ENCODE measurements at places on chromosomes 2 and 18.

DNA sequence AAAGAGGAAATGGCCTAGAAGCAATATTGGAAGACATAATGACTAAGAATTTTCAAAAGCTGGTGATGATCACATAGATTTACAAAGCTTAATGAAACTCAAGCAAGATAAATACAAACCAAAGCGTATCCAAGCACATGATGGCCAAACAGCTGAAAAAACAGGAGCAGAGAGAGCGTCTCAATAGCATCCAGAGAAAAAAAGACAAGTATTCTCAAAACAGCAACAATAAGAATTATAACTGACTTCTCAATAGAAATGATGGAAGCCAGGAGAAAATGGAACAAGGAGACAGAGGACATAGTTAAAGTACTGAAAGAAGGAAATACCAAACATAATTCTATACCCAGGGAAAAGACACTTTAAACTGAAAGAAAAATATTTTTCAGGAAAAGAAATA, 437.2 kb upstream of the TNP1 start:
- DNase-seq, result no peak

- DNase-seq, result no peak
Measured at GRCh38 chr18:79540161-79540903, 139.3 kb upstream of the CTDP1 start.

- DNase-seq, result no peak
Measured at GRCh38 chr18:76428396-76429261, 66.4 kb downstream of the ZNF516 start.

DNA sequence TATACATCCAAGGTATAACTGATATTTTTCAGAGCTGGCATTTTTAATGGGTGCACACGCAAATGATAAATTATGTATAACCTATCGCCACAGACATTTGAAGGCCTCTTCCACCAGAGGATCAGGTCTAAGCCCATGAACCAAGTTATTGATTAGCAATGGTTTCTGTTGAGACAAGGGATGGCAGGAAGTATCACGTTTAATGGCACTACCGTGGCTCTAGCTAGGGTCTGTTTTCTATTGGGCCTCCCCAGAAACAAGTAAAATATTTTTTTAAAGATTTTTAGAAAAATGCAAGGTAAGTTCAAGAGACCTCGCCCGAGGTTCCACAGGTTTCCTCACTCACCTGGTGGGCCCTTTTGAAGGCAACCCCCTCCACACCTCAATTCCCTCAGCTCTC, 667 bp downstream of the GFPT1 start:
- DNase-seq, result no peak

DNA sequence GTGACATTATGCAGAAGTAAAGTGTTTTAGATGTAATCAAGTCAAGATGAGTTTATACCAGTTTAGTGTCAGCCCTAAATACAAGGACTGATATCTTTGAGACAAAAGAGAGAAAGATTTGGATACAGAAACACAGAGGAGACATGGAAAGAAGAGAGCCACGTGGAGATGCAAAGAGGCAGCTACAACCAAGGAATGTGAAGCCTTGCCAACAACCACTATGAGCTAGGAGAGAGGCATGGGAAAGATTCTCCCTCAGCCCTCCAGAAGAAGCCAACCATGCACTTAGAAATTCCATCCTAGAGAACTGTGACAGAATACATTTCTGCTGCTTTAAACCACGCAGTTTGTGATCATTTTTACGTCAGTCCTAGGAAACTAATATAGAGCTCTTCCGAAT, 217.2 kb downstream of the DOK6 start:
- DNase-seq, result no peak

DNA sequence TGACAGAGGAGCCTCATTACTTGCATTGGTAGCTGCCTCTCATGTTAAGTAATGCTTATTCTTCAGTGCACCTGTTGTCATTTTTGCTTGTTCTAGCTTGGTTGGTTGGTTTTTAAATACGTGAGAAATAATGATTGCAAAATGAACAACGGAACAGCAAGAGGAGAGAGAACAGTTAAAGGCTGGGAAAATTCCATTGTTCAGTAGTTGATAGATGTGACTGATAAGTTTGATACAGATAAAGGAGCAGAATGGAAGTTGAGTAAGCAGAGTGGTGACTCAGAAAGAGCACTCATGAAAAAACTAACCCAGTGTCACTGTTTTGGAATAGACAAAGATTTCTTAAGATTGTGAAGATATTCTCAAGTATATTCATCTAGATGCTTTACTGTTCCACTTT, 50.5 kb downstream of the MTA3 start:
- DNase-seq, result no peak

GRCh38 chr2:228649447-228649846, 468.0 kb upstream of the SPHKAP start:
- no peak for DNase-seq

DNA sequence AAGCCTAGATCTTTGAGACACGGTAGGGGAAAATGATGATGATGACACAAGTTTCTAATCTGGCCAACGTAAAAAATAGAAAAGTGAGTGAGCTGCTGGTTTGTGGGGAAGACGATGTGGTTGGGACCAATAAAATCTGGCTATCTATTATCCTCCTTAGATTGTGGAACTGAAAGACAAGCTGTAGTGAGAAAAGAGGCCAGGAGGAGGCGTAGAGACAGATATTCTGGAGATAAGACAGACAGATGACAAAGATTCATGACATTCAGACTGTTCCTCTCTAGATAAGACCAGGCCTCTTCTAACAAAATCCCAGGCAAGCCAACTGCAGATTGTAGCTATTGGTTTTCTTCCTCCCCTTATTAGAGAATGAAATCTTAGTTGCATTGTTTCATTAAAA, 376.3 kb upstream of the UBE2E3 start:
- peak; percentile 4 for DNase-seq

DNA sequence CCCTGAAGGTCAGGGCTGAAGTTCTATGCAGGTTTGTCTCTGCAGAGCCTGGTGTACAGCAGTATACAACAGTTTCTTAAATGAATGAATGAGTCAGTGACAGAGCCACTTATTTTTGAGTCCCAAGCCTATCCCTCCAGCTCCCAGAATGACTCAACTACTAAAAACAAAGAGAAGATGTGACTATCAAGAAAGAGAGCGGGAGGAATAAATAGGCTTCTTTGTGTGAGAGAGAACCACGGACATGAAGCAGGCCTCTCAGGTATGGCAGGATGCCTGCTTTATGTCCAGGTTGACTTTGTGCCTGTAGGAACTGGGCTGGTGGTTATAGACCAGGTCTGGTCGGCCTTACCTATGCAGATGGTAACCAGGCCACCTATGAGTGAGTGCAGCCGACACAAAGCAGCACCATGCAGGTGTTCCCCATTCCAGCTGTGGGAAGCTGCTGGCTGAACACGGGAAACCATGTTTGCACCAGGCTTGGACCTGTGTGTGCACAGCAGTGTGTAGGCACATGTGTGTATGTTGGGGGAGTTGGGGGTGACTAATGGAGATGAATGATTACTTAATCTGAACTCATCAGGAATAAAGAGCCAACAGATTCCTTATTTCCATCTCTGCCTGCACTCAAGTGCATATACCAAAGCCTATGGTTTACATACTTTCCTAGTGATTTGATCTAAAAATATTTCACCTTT, 171.0 kb downstream of the OSR1 start:
- no peak for DNase-seq

DNA sequence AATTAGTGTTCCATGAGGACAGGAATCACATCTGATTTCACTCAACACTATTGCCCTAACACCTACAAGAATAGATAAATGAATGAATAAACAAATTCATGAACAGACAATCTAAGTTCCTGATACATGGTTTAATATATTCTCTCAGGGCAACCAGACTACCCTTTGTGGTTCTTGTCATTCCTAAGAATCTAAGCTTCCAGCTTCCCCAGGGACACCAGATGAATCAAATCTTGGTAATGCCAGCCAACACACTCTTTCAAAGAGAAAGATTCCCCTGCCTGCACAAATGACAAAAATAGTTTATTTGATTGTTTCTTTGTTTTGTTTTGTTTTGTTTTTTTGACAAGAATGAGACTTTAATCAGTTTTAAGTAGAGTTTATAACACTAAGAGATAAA, 237.5 kb upstream of the CHAC2 start:
- DNase-seq, result no peak

DNA sequence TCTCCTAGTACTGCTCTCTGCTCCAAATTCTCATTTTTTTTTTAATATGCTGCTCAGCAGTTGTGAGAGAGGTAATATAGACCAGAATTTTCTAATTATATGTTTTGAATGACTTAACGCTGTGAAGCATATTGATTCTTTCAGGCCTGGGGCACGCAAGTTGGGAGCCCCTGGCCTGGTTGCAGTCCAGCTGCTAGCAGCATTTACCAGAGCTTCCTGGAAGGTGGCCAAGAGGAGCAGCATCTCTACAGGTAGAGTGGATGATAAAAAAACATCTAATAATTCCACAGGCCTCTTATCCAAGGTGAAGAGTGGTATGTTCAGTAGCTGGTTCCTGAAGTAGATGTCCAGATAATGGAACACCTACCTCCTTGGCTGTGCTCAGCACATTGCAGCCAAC, 7.3 kb upstream of the UGP2 start:
- DNase-seq, result no peak

- peak; percentile 2 for DNase-seq
Measured at GRCh38 chr2:238100821-238101771, 956 bp downstream of the ESPNL start.

DNA sequence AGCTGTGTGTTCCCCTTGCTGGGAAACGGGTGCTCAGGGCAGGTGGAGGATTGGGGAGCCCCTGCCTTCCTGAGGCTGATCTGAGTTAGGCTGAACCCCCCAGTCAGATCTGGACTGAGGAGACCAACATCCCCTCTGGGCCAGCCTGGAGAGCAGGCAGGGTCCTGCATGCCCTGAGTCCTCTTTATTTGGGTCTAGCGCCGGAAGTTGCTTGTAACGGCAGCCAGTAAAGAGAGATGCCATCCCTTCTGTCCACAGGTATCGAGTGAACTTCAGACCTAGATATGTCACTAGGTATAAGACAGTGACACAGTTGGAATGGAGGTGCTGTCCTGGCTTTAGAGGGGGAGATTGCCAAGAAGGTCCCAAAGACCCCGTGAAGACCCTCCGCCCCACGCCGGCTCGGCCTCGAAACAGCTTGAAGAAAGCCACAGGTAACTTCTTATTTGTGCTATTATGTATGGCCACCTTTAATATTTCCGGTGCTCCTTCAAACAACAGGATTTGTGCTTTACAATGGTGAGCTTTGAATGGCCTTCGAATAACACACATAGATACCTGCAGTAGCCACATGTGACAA, 38.0 kb downstream of the EMILIN2 start:
- DNase-seq, result no peak

DNA sequence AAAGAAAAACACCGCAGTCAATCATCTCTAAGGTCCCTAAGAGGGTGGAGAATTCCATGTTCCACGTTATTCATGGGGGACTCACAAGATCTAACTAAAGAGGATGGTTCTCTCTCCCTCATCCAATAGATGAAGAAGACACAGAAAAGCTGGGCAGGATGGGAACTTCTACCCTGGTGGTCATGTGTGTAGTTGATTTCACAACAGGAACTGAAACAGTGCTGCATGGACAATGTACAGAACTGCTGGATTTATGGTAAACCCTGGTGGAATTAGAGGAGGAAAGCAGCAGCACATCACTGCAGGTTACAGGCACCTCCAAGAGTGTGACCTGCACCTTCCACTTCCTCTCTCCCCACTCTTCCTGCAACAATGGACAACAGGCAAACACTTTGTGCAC, 31.4 kb downstream of the FECH start:
- no peak for DNase-seq

- peak; percentile 10 for DNase-seq
Measured at GRCh38 chr2:174004905-174005605, 39.9 kb upstream of the SP3 start.

Data from stimulated activated CD4-positive, alpha-beta T cell treated with anti-CD3 and anti-CD28 coated beads, Interleukin-4, amount 100 ng/mL, for 24 hours (primary cell).